ENCODE measurements at places on chromosomes 5 and 9.

DNA sequence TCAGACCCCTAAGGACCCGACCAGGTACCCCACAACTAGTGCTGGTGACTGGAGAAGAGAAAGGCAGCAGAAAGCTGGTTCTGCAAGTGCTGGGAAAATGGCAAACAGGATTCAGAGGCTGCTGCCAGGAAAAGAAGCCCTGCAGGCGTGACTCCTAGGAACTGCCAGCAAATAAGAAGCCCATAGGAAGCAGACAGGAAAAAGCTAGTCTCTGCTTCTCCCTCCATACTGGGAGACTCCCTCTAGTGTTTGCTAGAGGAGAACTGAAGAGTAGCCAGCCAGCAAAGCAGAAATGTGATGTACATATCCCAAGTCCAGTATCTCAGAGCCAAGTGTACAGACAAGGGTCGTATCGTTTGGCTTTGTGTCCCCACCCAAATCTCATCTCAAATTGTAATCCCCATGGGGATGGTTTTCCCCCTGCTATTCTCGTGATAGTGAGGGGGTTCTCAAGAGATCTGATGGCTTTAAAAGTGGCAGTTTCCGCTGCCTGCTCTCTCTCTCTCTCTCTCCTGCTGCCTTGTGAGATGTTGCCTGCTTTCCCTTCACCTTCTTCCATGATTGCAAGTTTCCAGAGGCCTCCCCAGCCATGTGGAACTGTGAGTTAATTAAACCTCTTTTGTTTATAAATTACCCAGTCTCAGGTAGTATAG lies 38.1 kb upstream of the TUSC1 start:
- peak; percentile 39 for DNase-seq

DNA sequence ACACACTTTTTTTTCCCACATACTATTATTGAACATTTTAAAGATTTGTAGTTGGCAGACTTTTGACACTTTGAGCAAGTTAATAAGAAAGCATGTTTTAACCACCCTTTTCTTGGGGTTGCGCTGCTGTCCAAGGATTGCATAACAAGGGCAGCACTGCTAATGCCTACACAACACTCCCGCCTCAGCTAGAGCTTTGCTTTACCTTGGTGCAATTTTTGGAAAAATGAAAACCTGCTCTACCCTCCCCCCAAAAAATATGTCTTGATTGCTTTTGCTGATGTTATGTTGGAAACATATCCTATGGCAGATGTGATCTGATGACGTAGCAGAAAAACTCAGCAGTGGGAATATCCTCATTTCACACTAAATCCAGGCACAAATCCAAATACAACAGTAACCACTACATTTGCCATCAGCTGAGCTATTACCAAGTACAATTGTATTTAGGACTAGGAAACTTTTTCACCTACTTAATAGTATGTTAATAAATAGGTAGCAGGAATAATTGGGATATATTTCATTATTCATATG lies 51.5 kb downstream of the UBE2R2 start:
- peak; percentile 70 for DNase-seq

- peak; percentile 42 for DNase-seq
Measured at GRCh38 chr5:82259172-82259800, 18.9 kb downstream of the RPS23 start.

- no peak for DNase-seq
Measured at GRCh38 chr5:115319007-115319406, 22.6 kb upstream of the CCDC112 start.
